ENCODE measurements at places on chromosomes 2 and 18. TPM values are rescaled to one million over a fixed set of nuclear protein-coding genes. Genes with fewer than 3 reads are reported as not detected.
A peak's percentile ranks its signal among the peaks of the same experiment; 100 is the strongest.

DNA sequence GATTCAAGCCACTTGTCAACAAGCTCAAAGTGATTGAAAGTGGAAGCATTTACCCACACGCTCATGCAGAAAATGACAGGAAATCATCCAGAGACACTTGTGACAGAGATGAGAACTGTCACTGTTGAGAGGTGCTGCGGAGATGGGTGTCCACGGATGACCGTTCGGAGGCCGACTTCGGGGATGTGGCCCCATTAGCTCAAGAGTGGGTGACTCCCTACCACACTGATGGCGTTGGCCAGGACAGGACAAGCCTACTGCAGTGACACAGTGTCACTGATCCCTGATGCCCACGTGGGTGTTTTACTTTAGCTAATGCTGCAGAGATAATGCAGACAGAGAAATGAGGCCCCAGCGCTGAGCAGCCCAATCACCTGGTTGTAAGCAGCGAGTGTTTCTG, 81.5 kb upstream of the YWHAQ start:
- no peak overlapping the region for H3K4me3 ChIP-seq
- no peaks in the 10 kb centered on the region for H3K27me3 ChIP-seq
- DNase-seq = no peak

DNA sequence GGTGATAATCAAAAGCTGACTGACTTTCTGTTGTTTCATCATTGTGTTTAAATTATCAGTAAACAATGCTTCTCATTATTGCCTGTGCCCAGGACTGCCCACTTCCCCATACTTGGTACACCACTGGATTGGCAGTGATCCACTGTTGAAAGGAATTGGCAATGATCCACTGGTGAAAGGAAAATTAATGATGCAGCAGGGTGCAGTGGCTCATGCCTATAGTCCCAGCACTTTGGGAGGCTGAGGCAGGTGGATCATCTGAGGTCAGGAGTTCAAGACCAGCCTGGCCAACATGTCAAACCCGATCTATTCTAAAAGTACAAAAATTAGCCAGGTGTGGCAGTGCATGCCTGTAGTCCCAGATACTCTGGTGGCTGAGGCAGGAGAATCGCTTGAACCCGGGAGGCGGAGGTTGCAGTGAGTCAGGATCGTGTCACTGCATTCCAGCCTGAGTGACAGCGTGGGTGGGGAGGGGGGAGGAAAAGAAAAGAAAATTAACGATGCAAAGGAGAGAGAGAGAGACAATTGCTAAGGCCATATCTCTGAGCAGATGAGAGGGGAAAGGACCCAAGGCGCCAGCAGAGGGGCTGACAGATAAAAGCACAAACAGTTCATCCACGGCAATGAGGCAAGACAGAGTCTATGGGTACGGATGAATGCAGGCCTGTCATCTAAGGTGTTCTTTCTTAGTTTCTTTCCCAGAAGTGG, 10.2 kb upstream of the GTF2A1L start:
- no peak for DNase-seq
- no peaks in the 10 kb centered on the region for H3K36me3 ChIP-seq
- H3K4me1 ChIP-seq = no peaks in the 10 kb centered on the region
- no peak overlapping the region for H3K4me3 ChIP-seq

GRCh38 chr18:457140-457519, 43.4 kb downstream of the COLEC12 start:
- peak; percentile 73 for DNase-seq
- H3K27ac ChIP-seq = peak overlapping the region; percentile 35
- H3K36me3 ChIP-seq = no peaks in the 10 kb centered on the region

- no peaks in the 10 kb centered on the region for H3K36me3 ChIP-seq
- H3K27me3 ChIP-seq = no peaks in the 10 kb centered on the region
- no peaks in the 10 kb centered on the region for H3K4me1 ChIP-seq
- DNase-seq = no peak
- no peak overlapping the region for H3K4me3 ChIP-seq
- no peak overlapping the region for H3K27ac ChIP-seq
Measured at GRCh38 chr18:46343931-46344372, 239.8 kb downstream of the HAUS1 start.

- H3K27ac ChIP-seq = no peak overlapping the region
- no peaks in the 10 kb centered on the region for H3K27me3 ChIP-seq
- no peaks in the 10 kb centered on the region for H3K36me3 ChIP-seq
- H3K4me3 ChIP-seq = no peak overlapping the region
Measured at GRCh38 chr2:126704434-126705160, 48.6 kb downstream of the GYPC start.

DNA sequence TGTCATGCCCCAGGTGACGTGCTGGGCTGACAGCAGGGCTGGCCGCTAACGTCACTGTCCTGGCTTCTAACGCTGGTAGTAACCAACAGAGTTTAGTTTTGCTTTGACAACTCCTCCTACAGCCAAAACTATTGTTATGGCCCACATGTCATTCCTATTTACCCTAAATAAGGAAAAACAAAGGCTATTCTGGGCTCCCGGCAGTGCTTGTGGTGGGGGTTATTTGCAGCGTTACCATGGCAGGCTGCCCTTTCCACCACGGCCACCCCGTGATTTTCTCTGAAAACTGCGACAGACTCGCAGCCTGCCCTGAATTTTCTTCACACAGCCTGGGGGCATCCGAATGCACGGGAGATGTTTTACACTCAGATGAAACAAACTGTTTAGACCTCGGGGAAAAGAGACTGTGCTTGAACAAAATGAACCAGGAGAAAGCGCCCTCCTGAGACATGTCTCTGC, 115.2 kb downstream of the FAM210A start:
- peak overlapping the region; percentile 60 for H3K4me3 ChIP-seq
- DNase-seq = no peak
- H3K27me3 ChIP-seq = no peaks in the 10 kb centered on the region

Gene WDCP
- 1.9 TPM for total RNA-seq

- DNase-seq = no peak
- no peaks in the 10 kb centered on the region for H3K4me1 ChIP-seq
- H3K4me3 ChIP-seq = no peak overlapping the region
- H3K27me3 ChIP-seq = no peaks in the 10 kb centered on the region
Measured at GRCh38 chr2:217247476-217247875, 387.6 kb upstream of the TNP1 start.

- H3K27ac ChIP-seq = peak overlapping the region; percentile 17
- H3K4me1 ChIP-seq = no peaks in the 10 kb centered on the region
- no peak overlapping the region for H3K4me3 ChIP-seq
- H3K36me3 ChIP-seq = peaks cover 12% of the 10 kb centered on the region
Measured at GRCh38 chr2:135063210-135063609, 11.1 kb downstream of the RAB3GAP1 start.

DNA sequence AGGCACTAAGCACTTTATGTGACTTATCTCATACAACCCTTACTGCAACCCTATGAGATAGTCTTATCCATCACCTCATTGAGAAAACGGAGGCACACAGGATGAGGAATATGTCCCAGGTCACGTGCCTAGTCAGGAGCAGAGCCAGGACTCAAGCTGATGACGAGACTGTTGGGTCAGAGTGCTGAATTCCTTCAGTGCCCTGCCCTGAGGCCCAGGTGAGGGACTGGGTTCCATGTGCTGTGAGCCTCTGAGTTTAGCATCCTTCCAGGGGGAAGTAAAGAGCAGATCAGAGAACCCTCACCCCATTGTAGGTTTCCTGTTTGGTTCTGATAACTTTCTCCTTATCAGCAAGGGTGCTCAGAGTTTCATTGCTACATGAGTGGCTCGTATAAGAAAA, 11.7 kb upstream of the EDAR start:
- DNase-seq = no peak
- no peaks in the 10 kb centered on the region for H3K36me3 ChIP-seq
- no peak overlapping the region for H3K4me3 ChIP-seq
- H3K27ac ChIP-seq = no peak overlapping the region

DNA sequence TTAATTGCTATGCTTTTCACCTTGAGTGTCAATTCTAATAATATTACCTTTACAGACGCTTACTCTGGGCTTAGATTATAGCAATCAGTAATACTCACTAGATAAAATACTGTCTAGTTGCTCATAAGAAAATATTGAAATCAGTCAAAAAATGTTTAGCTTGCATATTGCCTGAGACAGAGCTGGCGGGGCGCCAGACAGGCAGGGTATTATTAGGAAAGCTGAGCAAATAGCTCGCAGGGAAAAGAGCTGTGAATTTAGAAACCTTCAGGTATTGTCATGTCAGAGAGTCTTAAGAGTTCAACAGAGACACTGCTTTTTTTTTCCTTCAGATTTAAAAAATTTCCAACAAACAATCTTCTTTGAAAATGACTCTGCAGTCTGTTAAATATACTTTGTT, 118.4 kb downstream of the MEIS1 start:
- H3K27me3 ChIP-seq = no peaks in the 10 kb centered on the region
- H3K27ac ChIP-seq = peak overlapping the region; percentile 82
- H3K4me1 ChIP-seq = peaks cover 19% of the 10 kb centered on the region
- peak overlapping the region; percentile 20 for H3K4me3 ChIP-seq
- no peaks in the 10 kb centered on the region for H3K36me3 ChIP-seq

- no peak for DNase-seq
- H3K27me3 ChIP-seq = no peaks in the 10 kb centered on the region
- H3K36me3 ChIP-seq = peaks cover 14% of the 10 kb centered on the region
- no peak overlapping the region for H3K27ac ChIP-seq
Measured at GRCh38 chr2:240593026-240593702, 6.6 kb downstream of the CAPN10 start.

- no peak for DNase-seq
- no peak overlapping the region for H3K4me3 ChIP-seq
- no peaks in the 10 kb centered on the region for H3K27me3 ChIP-seq
- H3K4me1 ChIP-seq = no peaks in the 10 kb centered on the region
- no peak overlapping the region for H3K27ac ChIP-seq
Measured at GRCh38 chr2:201966691-201967438, 66.8 kb upstream of the FZD7 start.

- no peak overlapping the region for H3K4me3 ChIP-seq
- DNase-seq = no peak
- H3K4me1 ChIP-seq = peaks cover 12% of the 10 kb centered on the region
Measured at GRCh38 chr2:168514692-168515091, 58.6 kb downstream of the CERS6 start.
